A172 (cell line): ENCODE measurements at places on chromosomes 11 and 22. TPM values are rescaled to one million over a fixed set of nuclear protein-coding genes. Genes with fewer than 3 reads are reported as not detected.

Gene CD3E
- total RNA-seq: not detected in 2 replicates

Gene ARFIP2
- 68.6 and 68.7 TPM in 2 replicates for total RNA-seq

Gene DKK3
- total RNA-seq: 439 and 474 TPM in 2 replicates

Gene SAA4
- total RNA-seq: 0.43 TPM in 1 of 2 replicates, not detected in the other

Gene HDHD5
- total RNA-seq: 24.7 and 29.2 TPM in 2 replicates

Gene KLHDC7B
- 0.17 TPM in 1 of 2 replicates, not detected in the other for total RNA-seq

Gene OR4D5
- total RNA-seq: not detected in 2 replicates

Gene SCGB2A2
- not detected in 2 replicates for total RNA-seq

Gene IFITM10
- total RNA-seq: 2.9 and 3.0 TPM in 2 replicates
